Activated CD4-positive, CD25-positive, alpha-beta regulatory T cell (primary cell): ENCODE measurements at places on chromosomes 12 and 14.

DNA sequence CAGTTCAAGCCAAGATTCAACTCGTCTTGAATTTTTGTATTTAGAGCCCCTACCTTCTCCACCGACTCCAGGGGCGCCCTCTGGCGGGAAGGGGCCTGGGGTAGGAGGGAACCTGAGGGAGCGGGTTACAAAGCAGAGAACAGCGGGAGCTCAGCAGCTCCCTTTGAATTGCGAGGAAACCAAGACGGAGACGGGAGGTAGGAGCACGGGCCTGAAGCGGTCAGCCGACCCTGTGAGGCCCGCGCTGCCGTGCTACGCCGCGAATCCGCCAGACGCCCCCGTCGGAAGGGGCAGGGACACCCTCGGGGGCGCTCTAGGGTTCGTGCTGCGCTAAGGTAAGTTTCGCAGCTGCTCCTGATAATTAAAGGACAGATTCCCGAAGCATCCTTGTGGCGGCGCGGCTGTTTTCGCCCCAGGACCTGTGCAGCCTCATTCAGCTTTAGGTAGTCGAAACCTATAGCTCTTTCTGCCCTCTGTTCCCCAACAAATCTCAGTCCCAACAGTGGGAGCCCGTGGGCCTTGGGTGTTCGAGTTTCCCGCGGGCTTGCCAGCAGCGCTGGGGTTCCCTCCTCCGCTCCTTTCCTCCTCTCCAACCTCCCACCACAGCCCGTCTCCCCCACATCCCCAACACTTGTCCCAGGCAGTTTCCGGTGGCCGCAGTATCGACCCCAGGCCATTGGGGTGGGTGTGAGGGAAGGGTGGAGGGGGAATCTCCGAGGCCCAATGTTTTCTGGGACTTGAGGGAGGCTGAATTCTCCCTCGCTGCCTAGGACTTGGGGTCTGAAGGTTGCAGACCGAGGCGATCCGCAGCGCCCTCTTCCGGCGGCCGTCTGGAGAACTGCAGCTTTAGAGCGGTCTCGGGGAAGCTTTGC, 5.1 kb upstream of the NKX2-1 start:
- no peak for DNase-seq

GRCh38 chr12:85468356-85469157, 188.5 kb downstream of the ALX1 start:
- no peak for DNase-seq

DNA sequence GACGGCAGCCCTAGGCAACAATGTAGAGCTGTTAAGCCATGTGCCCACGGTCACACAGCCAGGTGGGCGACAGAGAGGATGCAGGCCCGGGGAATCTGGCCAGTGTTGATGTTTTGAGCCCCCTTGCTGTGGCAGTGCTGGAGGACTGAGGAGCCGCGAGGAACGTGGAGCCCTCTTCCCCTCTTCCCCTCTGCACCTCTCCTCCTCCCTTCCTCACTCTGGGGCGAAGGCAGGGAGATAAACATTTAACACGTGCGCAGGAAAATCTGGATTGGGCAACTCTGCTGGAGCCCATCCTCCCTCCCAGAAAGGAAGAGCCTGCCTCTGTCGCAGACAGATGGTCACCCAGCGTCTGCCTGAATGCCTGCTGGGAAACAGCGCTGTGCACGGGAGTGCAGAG, 376.8 kb downstream of the FUT8 start:
- no peak for DNase-seq

- no peak for DNase-seq
Measured at GRCh38 chr12:54418441-54419087, 502 bp downstream of the ITGA5 start.

DNA sequence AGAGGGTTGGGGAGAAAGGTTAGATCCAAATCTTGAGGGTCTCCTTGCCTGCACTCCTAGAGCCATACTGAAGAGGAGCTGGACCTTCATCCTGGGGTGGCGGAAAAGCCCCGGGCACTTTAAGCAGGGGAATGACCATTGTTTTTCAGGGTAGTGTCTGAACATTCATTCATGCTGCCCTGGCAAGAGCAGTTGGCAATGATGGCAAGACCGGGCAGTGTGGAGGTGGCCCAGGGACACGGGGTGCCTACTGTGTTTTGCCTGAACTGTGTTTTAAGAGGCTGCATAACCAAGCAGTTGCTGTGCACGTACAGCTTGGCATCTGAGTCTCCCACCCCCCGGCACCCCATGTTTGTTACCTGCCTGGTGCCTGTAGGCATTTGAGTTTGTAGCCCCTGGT, 14.7 kb downstream of the TPCN1 start:
- no peak for DNase-seq

GRCh38 chr12:39798429-39798828, 178.8 kb upstream of the ABCD2 start:
- no peak for DNase-seq

DNA sequence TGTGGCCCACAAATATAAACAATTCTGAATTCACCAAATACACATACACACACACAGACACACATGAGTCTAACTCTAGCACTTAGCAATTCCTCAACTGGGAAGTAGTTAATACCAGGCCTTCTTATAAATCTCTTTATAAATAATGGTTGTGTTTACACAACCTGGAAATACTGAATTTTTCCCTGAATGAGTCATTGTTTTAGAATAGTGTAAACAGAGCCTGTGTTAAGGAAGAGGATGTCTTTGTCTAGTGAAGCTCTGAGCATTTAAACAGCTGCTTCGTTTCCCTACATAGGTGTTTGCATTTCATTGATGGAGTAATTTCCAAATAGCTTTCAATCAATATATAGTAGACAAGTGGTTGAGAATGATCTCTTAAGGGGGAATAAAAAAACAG, 218.8 kb downstream of the BTG1 start:
- no peak for DNase-seq

DNA sequence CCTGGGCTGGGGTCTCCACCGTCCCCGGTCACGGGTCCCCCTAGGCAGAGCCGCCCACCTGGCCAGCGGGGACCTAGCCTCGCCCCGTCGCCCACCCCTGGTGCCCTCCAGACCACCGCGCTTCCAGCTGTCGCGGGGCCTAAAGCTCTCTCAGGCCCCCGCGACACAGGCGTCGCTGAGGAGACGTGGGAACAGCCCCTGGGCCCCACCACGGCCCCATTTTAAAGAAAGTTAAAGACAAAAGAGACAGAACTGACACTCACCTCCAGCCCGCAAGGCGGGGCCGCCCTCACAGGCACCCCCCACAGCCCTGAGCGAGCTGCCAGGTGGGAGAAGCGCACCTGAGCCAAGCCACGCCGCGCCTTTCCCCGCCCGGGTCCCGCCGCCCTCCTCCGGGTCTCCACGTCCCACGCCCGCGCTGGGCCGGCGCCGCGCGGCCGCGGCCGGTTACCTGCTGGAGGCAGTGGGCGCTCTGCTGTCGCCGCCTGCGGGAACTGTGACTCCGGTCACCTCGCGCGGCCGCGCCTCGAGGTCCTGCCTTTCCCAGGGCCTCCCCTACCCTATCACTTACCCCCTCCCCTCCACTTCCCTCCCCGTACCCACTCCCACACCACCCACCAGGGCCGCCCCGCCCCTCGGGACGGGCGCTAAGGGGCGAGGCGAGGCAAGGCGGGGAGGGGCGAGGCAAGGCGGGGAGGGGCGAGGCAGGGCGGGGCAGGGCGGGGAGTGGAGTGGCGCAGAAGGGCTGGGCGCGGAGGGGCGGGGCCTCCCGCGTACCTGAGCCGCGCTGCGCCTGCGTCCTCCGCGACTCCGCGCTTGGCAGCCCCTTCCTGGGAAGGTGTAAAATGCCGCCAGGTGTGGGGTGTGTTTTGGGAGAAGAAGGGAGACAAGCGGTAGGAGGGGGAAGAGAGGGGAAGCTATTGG, 31.2 kb downstream of the TC2N start:
- peak; percentile 86 for DNase-seq

GRCh38 chr12:23757541-23757962, 191.9 kb downstream of the SOX5 start:
- no peak for DNase-seq

- no peak for DNase-seq
Measured at GRCh38 chr12:25469861-25470260, 83.2 kb downstream of the LMNTD1 start.

- DNase-seq: no peak
Measured at GRCh38 chr12:124207049-124207448, 87.8 kb upstream of the RFLNA start.

- DNase-seq: no peak
Measured at GRCh38 chr12:16344269-16344668, 3.2 kb upstream of the MGST1 start.

GRCh38 chr12:53212931-53213330, 5.9 kb upstream of the ITGB7 start:
- DNase-seq: no peak

- no peak for DNase-seq
Measured at GRCh38 chr14:62126879-62127478, 364.8 kb downstream of the SNAPC1 start.

- DNase-seq: no peak
Measured at GRCh38 chr14:96148631-96149030, 56.0 kb upstream of the BDKRB2 start.

DNA sequence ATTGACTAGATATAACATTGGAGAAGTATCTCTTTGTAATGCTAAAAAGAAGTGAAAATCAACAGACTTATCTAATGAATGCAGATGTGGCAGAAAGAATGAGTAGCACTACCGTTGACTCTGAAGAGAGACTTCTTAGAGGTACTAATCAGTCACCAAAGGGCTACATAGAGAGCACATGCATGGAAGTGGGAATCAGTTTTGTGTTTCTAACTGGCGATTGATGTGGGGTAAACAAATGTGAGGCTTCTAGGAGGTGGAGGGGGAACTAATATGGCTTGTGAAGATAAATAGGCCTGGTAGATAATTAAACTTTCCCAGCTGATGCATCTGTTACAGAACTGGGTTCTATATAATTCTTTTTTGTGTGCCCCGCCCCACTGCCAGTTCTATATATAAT, 10.5 kb downstream of the COCH start:
- DNase-seq: no peak

DNA sequence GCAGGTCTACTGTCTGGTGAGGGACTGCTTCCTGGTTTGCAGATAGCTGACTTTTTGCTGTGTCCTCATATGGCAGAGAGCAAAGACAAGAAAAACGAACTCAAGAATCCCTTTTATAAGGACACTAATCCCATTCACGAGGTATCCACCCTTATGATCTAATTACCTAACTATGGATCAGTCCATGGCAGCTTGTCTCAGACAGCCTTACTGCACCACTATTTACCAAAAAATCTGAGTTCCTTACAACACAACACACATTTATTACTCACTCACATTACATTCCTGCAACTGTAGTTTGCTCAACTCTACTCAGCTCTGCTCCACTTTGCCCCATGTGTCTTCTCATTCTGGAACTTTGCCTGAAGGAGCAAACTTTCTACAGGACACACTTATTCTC, 10.1 kb upstream of the SLC6A15 start:
- no peak for DNase-seq

GRCh38 chr14:96911499-96912149, 114.4 kb downstream of the VRK1 start:
- no peak for DNase-seq

DNA sequence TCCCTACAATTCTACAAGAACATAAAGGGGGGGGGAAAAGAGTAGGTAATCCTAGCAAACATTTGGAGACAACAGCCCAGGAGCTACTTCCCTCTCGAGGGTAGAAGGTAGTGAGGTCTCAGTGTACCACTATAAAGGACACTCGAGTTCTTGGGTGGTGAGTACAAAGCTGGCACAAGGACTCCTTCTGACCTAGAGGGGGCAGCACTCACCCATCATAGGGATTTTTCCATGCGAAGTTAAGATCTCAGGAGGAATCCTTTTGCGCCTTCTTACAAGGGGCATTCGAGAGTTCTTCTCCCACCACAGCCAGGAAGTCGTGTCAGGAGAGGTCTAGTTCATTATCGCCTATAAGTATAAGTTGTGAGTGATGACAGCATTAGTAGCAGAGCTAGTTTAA, 200.2 kb upstream of the RBM19 start:
- DNase-seq: no peak

DNA sequence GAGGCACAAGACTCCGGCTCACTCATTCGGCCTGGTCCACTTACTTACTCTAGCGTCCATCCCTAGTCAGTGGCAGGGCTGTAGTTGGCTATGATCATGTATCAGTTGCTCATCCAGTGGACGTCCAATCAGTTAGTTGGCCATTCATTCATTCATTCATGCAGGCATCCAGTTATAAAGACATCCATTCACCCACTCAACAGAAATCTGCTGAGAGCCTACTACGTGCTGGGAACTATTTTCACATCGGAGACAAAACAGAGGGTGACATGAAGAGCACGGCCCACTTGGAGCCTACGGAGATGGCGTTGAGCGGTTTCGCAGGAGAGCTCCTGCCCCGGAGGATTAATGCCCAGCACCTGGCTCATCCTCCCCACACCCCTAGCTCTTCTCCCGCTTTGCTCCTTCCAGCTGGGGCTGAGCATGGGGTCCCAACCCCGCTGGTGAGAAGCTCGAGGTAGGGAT, 49.7 kb downstream of the SNAPC1 start:
- no peak for DNase-seq

- no peak for DNase-seq
Measured at GRCh38 chr12:52148464-52149181, 43.2 kb downstream of the KRT80 start.

DNA sequence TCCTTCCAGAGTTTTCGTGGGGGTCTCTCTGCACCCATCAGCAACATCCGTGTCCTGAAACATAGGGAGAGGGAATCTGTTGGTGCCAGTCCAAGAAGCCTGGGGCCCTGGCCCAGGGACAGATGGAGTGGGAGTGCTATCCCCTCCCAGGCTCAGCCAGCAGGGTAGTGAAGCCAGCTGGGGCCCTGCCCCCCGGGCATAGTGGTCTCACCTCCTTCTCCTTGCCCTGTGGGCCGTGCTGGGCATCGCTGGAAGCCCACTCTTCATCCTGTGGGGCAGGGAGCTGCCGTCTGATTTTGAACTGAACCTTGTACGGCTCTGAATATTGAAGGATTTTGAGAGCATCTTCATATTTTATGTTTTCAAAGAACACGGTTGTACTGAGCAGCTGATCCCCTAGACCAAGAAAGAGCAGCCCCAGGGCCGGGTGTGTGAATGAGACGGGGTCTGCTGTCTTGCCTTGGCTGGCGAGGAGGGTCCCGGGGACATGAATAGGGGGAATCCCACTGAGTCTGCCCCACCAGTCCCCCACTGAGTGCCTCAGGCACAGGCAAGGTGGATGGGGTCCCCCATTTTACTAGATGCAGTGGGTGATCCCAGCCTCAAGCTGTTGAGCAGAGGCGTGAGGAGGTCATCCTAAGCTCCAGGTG, 23.3 kb downstream of the AHNAK2 start:
- no peak for DNase-seq

GRCh38 chr14:53006931-53007562, 56.2 kb upstream of the FERMT2 start:
- DNase-seq: no peak

DNA sequence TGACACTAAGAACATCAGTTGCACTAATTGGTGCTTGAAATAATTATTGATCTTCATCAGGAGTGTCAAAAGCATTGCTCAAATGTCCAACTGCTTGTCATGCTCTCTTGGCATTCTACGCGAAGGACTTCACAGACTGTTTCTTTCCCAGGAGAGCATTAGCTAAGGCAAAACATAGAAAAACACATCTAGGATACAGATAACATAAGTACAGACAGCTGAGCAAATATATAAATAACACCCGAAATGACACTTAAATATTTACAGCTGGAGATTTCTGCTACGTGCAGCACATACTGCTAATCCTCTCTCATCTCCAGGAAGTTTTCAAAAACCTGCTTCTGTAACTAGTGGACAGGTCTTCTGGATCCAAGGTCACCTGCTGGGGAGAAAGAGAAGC, 120.0 kb upstream of the PRMT8 start:
- DNase-seq: no peak

GRCh38 chr14:80930836-80931389, 10.6 kb downstream of the CEP128 start:
- no peak for DNase-seq
